ENCODE measurements at places on chromosomes 5 and 9.
A peak's percentile ranks its signal among the peaks of the same experiment; 100 is the strongest.

GRCh38 chr9:107118863-107119624, 164.0 kb upstream of the RAD23B start:
- no peak for DNase-seq

DNA sequence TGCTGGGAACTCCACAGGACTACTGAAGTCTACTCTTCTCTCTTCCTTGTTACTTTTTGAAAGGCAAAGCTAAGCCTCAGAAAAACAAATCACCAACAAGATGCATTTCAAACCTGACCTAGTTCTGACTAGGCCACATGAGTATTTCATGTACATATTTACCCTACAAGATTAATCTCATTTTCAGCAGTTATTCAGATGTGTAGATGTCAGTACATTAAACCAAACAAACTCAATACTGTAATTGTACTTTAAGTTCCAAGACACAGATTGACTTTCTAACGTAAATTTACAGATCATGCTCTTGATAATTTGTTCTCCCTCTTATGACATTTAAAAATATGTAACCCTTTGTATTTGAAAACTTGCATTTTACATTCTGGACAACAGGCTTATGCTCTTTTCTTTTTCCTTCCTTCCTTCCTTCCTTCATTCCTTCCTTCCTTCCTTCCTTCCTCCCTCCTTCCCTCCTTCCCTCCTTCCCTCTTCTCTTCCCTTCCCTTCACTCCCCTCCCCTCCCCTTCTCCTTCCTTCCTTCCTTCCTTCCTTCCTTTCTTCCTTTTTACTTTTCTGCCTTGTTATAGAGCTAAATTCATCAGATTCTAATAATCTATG, 1653.4 kb downstream of the EFNA5 start:
- DNase-seq, result no peak

- DNase-seq, result peak; percentile 45
Observed at GRCh38 chr5:170434966-170435605, 45.9 kb upstream of the KCNMB1 start.

- DNase-seq, result peak; percentile 94
Observed at GRCh38 chr9:86983620-86984259, 36.4 kb upstream of the GAS1 start.

- DNase-seq, result peak; percentile 19
Observed at GRCh38 chr9:137049544-137050449, 3.8 kb upstream of the NPDC1 start.

- DNase-seq, result no peak
Observed at GRCh38 chr5:139079991-139080610, 118.1 kb downstream of the SIL1 start.

DNA sequence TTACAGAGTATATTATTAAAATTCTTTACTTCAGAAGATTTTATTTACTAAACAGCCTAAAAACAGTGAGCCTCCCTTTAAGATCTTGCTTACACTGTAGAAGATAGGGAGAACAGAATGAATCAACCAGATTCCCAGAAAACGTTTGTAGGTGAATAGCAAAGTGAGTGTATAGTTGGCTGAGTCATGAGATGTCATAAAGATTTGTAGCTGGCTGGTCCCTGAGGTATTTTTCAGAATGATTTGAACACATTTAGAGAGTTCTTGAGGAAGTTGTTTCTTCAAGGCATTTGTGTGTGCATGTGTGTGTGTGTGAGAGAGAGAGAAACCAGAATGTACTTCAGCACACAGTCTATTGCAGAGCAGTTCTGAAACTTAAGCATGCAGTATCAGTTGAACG, 159.4 kb upstream of the PRR16 start:
- DNase-seq, result peak; percentile 93

GRCh38 chr9:134539586-134540194, 101.9 kb upstream of the COL5A1 start:
- DNase-seq, result no peak

GRCh38 chr5:106956886-106957285, 713.9 kb downstream of the EFNA5 start:
- DNase-seq, result no peak

GRCh38 chr9:16725066-16725465, 145.4 kb downstream of the BNC2 start:
- DNase-seq, result no peak

DNA sequence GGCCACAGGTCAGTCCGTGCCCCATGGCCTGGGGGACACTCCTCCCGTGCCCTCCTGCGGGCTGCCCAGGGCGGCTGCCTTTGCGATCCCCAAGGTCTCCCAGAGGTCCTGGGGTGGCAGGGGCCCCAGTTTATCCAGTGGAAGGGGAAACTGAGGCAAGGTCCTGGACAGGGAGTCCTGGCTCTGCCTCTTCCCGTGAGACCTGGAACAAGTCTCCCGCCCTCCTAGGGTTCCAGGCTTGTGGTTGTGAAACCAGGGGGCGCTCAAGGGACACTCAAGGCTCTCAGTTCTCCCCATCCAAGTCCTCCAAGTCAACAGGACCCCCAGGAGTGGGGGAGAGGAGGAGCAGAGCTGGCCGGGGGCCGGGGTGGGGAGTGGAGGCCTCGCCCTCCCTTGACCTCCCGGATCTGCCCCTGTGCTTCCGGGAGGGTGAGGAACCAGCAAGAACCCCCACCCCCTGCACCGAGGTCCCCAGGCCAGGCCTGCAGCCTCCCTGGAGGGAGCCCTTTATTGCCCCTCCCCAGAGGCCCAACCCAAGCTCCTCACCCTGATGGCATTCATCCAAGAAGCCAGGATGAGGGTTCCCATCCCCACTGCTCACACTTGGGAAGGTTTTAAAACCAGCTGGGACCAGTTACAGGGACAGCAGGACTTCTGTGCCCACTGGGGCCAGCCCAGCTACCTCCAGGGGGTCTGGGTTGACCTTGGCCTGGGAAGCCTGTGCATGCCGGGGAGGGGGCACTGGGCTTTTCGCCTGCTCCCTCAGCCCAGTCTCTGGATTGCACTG, 24.7 kb upstream of the TMEM250 start:
- peak; percentile 16 for DNase-seq
